Stimulated activated CD8-positive, alpha-beta memory T cell treated with anti-CD3 and anti-CD28 coated beads, Interleukin-15, amount 100 ng/mL, for 1 hour (primary cell): ENCODE measurements at places on chromosomes 16 and 17.

DNA sequence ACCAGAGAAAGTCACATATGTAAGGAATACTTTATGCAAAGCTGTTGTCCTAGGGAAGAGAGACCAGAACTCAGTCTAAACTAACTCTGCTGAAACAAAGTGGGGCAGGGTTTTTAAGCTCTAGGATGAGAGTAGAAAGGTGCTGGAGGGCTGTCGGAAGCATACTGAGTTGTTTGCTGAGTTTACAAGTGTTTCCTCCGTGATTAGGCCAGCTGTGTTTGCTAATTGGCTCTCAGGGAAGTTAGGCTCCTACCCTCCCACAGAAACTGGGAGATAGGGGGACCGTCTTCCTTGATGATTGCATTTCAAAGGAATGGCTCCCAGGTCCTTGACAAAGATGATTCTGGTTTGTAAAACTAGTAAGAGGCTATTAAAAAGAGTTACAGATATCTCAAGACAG lies 24.4 kb upstream of the CRYM start:
- no peak for DNase-seq

GRCh38 chr17:78714534-78714933 lies 67.5 kb downstream of the CYTH1 start:
- no peak for DNase-seq

- DNase-seq: no peak
Observed at GRCh38 chr16:49833796-49834530, 21.9 kb downstream of the ZNF423 start.

DNA sequence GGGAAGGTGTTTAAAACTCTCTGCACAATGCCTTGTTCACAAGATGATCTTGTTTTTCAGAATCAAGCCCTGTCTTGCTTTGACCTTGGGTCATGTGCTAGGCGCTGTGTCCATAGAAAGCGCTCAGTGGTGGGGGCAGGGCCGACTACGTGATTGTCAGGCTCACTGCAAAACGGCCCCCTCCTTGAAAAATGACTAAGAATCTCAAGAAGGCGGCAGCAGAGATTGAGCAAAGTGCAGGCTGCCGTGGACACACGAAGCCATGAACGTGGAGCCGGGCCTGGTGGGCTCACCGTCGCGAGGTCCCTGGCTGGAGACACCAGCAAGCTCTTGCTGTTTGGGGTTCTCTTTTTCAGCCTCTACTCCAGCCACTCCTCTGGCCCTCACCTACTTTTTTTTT lies 10.2 kb downstream of the ATP2C2 start:
- DNase-seq: no peak

- no peak for DNase-seq
Observed at GRCh38 chr17:979212-979538, 401 bp downstream of the NXN start.

GRCh38 chr16:55056585-55057401 lies 126.1 kb downstream of the IRX5 start:
- DNase-seq: no peak

GRCh38 chr16:1635070-1635469 lies 22.9 kb downstream of the CRAMP1 start:
- DNase-seq: no peak

- DNase-seq: no peak
Observed at GRCh38 chr16:65249768-65250167, 127.9 kb upstream of the CDH11 start.

GRCh38 chr16:31267332-31268032 lies 7.7 kb downstream of the ITGAM start:
- no peak for DNase-seq

- DNase-seq: no peak
Observed at GRCh38 chr17:74892974-74893911, at the start of gene FADS6. FADS6 (minus strand) TSS chr17:74893633; CDS start chr17:74893595, 38 bp downstream.
